ENCODE measurements at places on chromosomes 5 and 9.

GRCh38 chr9:90965226-90966030, 163.8 kb downstream of the SYK start:
- H3K4me1 ChIP-seq, result peaks cover 12% of the 10 kb centered on the region
- no peak for DNase-seq
- H3K36me3 ChIP-seq, result no peaks in the 10 kb centered on the region
- H3K4me3 ChIP-seq, result no peak overlapping the region
- H3K27me3 ChIP-seq, result peaks cover 33% of the 10 kb centered on the region
- no peak overlapping the region for H3K27ac ChIP-seq

DNA sequence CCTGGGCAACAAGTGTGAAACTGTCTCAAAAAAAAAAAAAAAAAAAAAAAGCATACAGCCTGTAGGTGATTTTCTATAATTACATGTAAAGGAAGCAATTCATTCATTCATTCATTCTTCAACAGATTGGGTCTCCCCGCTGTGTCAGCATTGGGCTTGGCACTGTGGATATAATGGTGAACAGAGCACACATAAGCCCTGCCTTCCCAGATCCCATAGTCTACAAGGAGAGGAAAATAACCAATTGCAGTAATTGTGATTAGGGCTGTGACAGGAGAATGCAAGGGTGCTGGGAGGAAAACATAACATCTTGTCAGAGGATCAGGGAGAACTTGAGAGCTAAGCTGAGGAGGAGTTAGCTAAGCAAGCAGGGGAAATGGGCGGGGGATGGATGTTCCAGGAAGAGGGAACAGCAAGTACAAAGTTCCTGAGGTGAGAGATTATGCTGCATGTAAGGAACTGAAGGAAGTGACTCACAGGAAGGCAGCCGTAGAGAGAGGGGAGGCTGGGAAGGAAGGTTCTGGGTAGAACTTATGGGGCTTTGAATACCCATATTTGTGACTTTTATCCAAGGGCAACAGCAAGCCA, 24.0 kb upstream of the KLF9 start:
- H3K4me3 ChIP-seq, result no peak overlapping the region
- peaks cover 10% of the 10 kb centered on the region for H3K27me3 ChIP-seq
- H3K4me1 ChIP-seq, result peaks cover 6% of the 10 kb centered on the region
- no peak overlapping the region for H3K27ac ChIP-seq
- H3K36me3 ChIP-seq, result no peaks in the 10 kb centered on the region
- no peak for DNase-seq

- H3K36me3 ChIP-seq, result no peaks in the 10 kb centered on the region
- H3K4me3 ChIP-seq, result no peak overlapping the region
- H3K4me1 ChIP-seq, result no peaks in the 10 kb centered on the region
- H3K27ac ChIP-seq, result no peak overlapping the region
- H3K27me3 ChIP-seq, result no peaks in the 10 kb centered on the region
- DNase-seq, result no peak
Observed at GRCh38 chr9:12813960-12814876, 39.4 kb downstream of the LURAP1L start.

GRCh38 chr5:176817369-176817840, 7.0 kb downstream of the UNC5A start:
- H3K36me3 ChIP-seq, result peaks cover 8% of the 10 kb centered on the region
- no peak for DNase-seq
- no peak overlapping the region for H3K27ac ChIP-seq

DNA sequence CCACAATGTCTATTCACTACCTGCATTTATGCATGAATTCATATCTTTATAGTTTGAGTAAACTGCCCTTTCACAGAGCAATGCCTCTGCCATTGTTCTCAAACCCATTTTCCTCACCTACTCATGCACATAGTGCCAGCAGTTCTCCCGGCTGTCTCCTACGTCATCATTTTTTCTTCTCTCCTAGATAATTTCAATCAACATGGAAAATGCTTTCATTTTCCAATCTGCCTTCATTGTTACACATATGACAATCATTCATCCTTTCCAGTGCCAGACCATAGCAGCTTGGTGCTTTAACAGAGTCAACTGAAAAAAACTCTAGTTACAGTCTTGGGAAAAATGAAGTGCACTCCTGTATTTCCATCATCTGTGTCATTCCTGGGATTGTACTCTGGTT, 514.8 kb upstream of the CTNND2 start:
- no peaks in the 10 kb centered on the region for H3K27me3 ChIP-seq
- no peak overlapping the region for H3K27ac ChIP-seq
- no peak for DNase-seq
- no peaks in the 10 kb centered on the region for H3K36me3 ChIP-seq

DNA sequence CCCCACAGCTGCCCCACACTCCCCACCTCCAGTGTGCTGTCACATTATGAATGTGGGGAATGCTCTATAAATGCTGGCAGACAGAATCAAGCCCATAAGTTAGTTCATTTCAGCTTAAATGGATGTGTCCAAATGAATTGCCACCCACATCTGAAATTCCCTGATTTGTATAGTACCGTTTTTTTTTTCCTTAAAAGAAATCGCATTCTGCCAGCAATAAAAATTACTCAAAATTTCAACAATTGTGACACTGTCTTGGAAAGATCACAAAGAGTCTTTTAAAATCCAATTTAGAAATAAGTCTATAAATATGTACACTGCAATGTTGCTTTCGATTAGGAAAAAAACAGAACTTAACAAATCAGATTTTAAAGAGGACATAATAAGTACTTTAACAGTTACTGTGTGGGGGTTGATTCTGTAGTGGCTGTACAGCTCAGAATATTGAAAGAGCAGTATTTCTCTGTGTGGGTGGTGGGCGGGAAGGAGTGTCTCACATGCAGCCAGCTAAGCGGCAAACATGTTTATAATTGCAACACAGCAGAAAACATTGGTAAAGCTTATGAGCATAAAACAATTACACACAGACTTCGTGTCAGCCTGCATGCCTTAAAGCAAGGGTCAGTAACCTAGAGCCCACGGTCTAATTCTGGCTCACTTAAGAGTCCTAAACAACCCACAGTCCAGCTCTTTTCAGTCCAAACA, 24.9 kb upstream of the CSNK1G3 start:
- H3K27me3 ChIP-seq, result peaks cover 32% of the 10 kb centered on the region
- no peak overlapping the region for H3K27ac ChIP-seq
- H3K4me1 ChIP-seq, result no peaks in the 10 kb centered on the region
- no peak overlapping the region for H3K4me3 ChIP-seq
- no peak for DNase-seq
- no peaks in the 10 kb centered on the region for H3K36me3 ChIP-seq

GRCh38 chr5:59036274-59036961, 453.5 kb downstream of the RAB3C start:
- H3K36me3 ChIP-seq, result peaks cover 42% of the 10 kb centered on the region
- peak; percentile 24 for DNase-seq
- H3K4me3 ChIP-seq, result peak overlapping the region; percentile 93
- no peaks in the 10 kb centered on the region for H3K27me3 ChIP-seq
- H3K4me1 ChIP-seq, result peaks cover 28% of the 10 kb centered on the region
- H3K27ac ChIP-seq, result peak overlapping the region; percentile 98

DNA sequence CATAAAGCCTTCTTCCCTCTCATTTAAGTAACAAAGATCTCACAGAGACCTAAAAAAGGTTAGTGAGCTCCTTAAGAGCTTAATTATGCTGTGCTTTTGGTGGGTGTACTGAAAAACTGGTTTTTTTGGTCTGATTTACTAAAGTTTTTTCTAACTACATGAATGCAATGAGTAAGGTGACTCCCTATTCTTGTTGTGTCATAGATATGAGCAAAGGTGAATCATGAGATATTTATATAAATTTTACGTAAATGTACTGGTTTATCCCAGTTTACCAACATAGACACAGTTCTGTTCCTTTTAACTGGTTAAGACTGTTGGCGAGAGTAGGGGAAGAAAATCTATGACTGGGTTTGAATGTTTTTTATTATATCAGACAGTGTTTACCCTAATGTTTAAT, 250.5 kb downstream of the NR2F1-AS1 start:
- no peak overlapping the region for H3K4me3 ChIP-seq
- H3K27ac ChIP-seq, result no peak overlapping the region
- no peaks in the 10 kb centered on the region for H3K36me3 ChIP-seq
- DNase-seq, result no peak
- no peaks in the 10 kb centered on the region for H3K27me3 ChIP-seq

DNA sequence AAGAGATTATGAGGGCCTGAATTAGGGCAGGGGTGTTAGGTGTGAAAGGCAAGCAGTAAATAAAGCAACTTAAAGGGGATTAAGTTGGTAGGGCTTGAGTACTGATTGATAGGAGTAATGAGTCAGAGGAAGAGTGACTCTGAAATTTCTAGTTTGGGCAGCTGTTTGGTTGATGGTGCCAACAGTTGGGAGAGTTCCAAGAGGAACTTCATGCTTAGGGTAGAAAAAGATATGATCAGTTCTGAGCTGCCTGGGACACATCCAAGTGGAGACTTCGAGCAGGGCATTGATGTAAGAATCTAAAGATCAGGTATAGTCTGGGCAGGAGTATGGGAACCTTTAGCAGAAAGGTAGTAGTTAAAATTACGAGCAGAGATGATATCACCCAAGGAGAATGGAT, 10.2 kb downstream of the MAMDC2 start:
- no peaks in the 10 kb centered on the region for H3K4me1 ChIP-seq
- H3K4me3 ChIP-seq, result no peak overlapping the region
- H3K27me3 ChIP-seq, result peaks cover 14% of the 10 kb centered on the region
- H3K27ac ChIP-seq, result no peak overlapping the region
- no peaks in the 10 kb centered on the region for H3K36me3 ChIP-seq
- DNase-seq, result no peak

- peaks cover 3% of the 10 kb centered on the region for H3K4me1 ChIP-seq
- H3K4me3 ChIP-seq, result no peak overlapping the region
- no peak overlapping the region for H3K27ac ChIP-seq
- DNase-seq, result no peak
- peaks cover 40% of the 10 kb centered on the region for H3K27me3 ChIP-seq
Observed at GRCh38 chr9:126661521-126662251, 48.0 kb downstream of the LMX1B start.

DNA sequence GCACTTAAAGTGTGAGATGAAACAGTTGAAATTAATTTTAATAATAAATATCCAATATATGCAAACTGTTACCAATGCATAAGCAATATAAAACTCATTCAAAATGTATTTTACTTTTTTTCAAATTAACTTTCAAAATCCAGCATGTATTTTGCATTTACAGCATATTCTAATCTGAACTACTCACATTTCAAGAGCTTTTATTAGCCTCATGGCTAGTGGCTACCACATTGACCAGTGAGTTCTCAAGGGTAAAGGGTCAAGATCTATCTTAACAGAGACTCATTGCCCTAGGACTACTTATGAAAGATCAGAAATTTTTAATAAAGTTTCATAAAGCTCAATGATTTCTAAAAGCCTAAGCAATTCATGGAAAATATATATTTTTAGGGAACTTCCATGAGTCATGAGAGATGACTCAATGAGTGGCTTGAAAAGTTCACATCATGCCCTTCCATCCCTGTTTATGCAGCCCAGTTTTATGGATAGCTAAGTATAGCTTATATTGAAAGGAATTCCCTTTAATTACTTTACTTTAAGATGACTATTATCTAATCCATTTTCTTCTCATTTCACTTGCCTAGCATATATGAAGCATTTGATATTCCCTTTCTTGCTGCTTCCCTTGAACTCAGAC, 608.6 kb downstream of the SLCO4C1 start:
- no peaks in the 10 kb centered on the region for H3K36me3 ChIP-seq
- DNase-seq, result no peak
- no peak overlapping the region for H3K27ac ChIP-seq
- H3K4me1 ChIP-seq, result no peaks in the 10 kb centered on the region
- H3K4me3 ChIP-seq, result no peak overlapping the region

GRCh38 chr5:81189875-81190498, 43.1 kb upstream of the CKMT2 start:
- H3K27me3 ChIP-seq, result no peaks in the 10 kb centered on the region
- DNase-seq, result no peak
- no peak overlapping the region for H3K4me3 ChIP-seq
- peaks cover 12% of the 10 kb centered on the region for H3K36me3 ChIP-seq

DNA sequence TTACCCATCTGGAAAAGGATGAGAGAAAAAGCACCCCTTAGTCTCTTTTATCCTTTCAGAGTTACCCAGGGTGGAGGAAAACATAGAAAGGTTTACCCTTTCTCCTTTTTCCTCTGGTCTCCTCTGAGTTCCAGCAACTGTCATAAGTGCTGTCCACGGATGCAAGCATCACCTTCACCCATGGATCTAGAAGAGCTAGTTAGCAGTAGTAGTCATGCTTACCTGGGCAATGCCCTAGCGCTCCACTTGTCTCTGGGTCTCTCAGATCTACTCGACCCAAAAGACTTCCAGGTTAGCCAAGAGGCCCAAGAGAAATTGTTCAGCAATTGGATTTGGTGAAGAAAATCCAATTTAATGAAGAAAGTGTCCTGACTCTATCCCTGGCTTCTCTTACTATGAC, 656.2 kb upstream of the PTPRD start:
- no peak overlapping the region for H3K27ac ChIP-seq
- no peak for DNase-seq
- H3K4me1 ChIP-seq, result no peaks in the 10 kb centered on the region
- H3K27me3 ChIP-seq, result no peaks in the 10 kb centered on the region

GRCh38 chr9:127613583-127613954, 1.5 kb downstream of the STXBP1 start:
- H3K4me3 ChIP-seq, result peak overlapping the region; percentile 92
- peak overlapping the region; percentile 77 for H3K27ac ChIP-seq
- peaks cover 10% of the 10 kb centered on the region for H3K36me3 ChIP-seq
- peaks cover 28% of the 10 kb centered on the region for H3K4me1 ChIP-seq
- H3K27me3 ChIP-seq, result peaks cover 28% of the 10 kb centered on the region
- DNase-seq, result no peak

DNA sequence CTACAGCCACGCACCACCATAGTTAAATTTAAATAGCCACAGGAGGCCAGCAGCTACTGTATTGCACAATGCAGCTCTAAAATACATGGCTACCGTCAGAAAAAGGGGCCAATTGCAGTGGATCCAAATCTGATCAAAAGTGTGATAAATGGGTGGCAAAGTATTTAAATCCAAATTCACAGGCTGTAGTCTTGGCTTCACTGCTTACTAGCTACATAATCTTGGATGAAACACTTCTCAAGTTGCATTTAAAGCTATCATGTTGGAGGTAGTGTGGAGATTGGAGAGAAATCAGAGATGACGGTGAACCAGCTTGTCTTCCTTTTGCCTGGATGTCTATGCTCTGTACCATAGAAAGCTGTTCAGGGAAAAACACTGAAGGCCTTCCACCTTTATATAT, 24.0 kb upstream of the SLC44A1 start:
- no peak overlapping the region for H3K27ac ChIP-seq
- DNase-seq, result no peak
- peaks cover 3% of the 10 kb centered on the region for H3K36me3 ChIP-seq
- H3K4me1 ChIP-seq, result no peaks in the 10 kb centered on the region

DNA sequence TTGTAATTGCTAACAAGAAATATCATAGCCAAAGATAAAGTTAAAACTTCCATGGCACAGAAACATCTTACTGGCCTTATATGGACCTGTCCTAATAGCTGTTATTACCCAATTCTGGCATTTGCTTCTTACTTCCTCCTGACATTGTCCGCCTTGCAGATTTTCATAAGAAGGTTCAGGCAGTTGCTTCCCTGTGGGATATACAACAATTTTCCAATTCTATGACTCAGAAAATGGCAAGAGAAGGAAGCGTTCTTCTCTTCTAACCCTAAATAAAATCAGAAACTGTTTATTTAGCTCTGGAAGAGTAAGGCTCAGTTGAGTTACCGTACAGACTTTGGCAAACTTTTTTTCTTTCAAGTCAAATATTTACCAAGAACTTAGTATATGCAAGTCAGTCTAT, 1.7 kb downstream of the PRKAA1 start:
- DNase-seq, result no peak
- H3K27me3 ChIP-seq, result no peaks in the 10 kb centered on the region
- H3K4me3 ChIP-seq, result peak overlapping the region; percentile 89
- peaks cover 14% of the 10 kb centered on the region for H3K36me3 ChIP-seq
- no peak overlapping the region for H3K27ac ChIP-seq
- peaks cover 22% of the 10 kb centered on the region for H3K4me1 ChIP-seq
